ENCODE measurements at places on chromosomes 4 and X. TPM values are rescaled to one million over a fixed set of nuclear protein-coding genes. Genes with fewer than 3 reads are reported as not detected.

The ETDA gene
- total RNA-seq, result not detected

GRCh38 chr4:40573593-40574311, 55.9 kb downstream of the RBM47 start:
- peak overlapping the region; percentile 48 for H3K27ac ChIP-seq
- no peak for DNase-seq
- H3K36me3 ChIP-seq, result peaks cover 2% of the 10 kb centered on the region
- no peaks in the 10 kb centered on the region for H3K27me3 ChIP-seq
- peaks cover 37% of the 10 kb centered on the region for H3K4me1 ChIP-seq

GRCh38 chr4:150960079-150960478, 55.0 kb downstream of the LRBA start:
- H3K36me3 ChIP-seq, result peaks cover 36% of the 10 kb centered on the region
- no peaks in the 10 kb centered on the region for H3K27me3 ChIP-seq
- peaks cover 16% of the 10 kb centered on the region for H3K4me1 ChIP-seq
- H3K27ac ChIP-seq, result no peak overlapping the region

DNA sequence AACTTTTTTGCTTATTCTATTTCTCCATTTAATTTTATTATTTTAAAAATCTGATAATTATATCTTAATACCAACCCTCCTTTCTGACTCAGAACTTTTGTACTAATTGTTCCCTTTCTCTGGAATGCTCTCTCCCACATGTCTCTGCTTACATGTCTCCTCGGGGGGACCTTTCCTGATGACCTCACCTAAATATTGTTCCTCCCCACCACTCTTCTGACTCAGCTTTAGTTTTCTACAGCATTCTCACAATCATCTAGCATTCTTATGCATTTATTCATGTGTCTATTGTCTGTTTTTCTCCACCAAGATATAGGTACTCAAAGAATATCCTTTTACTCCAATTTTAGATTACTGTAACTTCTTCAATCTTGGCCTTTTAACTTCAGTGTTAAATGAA, 128.7 kb downstream of the MSL3 start:
- H3K4me3 ChIP-seq, result no peak overlapping the region
- no peak overlapping the region for H3K27ac ChIP-seq
- H3K27me3 ChIP-seq, result no peaks in the 10 kb centered on the region
- H3K36me3 ChIP-seq, result no peaks in the 10 kb centered on the region

The SLAIN2 gene
- total RNA-seq, result 80.2 TPM

The TREX2 gene
- 1.1 TPM for total RNA-seq

DNA sequence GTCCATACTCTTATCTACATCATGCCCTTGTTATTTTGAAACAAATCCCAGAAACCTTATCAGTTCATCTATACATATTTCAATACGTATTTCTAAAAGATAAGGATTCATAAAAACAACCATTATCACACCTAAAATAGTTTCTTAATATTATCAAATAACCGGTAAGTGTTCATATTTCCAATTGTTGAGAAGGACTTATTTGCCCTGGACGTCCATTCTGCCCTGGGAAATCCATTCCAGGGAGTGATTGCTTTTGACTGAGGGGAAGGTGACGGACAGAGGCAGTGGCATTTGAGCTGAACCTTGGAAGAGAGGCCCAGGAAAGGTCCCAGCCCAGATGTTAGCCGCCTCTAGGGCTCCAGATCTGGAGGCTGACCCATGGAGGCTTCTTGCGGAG, 49.6 kb downstream of the STARD8 start:
- peaks cover 28% of the 10 kb centered on the region for H3K4me1 ChIP-seq
- no peaks in the 10 kb centered on the region for H3K27me3 ChIP-seq
- DNase-seq, result no peak
- no peak overlapping the region for H3K27ac ChIP-seq

GRCh38 chr4:171880136-171880535, 66.9 kb downstream of the GALNTL6 start:
- no peak overlapping the region for H3K4me3 ChIP-seq
- H3K36me3 ChIP-seq, result no peaks in the 10 kb centered on the region
